Thoracic aorta (tissue), 2 donors: ENCODE measurements at places on chromosomes 4 and X. TPM values are rescaled to one million over a fixed set of nuclear protein-coding genes. Genes with fewer than 3 reads are reported as not detected.

DNA sequence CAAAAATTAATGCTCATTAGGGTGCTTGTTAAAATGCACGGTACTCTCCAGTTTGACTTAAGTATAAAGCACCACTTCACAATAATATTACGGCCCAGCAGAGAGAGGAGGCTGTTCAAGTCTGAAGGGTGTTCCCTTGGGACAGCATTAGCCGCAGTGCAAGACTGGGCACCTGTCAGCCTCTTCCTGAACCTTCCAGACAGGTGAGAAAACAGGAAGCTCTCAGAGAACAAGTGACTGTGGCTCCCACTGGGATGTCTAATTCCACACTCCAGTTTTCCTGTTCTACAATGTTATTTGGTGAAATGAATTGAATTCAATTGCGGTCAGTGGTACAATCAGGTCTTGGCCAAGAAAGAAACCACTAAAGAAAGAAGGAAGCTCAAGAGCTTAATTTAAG, 414.4 kb downstream of the SMARCA1 start:
- H3K27ac ChIP-seq, result no peak overlapping the region
- H3K27me3 ChIP-seq, result no peaks in the 10 kb centered on the region
- no peaks in the 10 kb centered on the region for H3K36me3 ChIP-seq
- H3K4me1 ChIP-seq, result no peaks in the 10 kb centered on the region
- DNase-seq, result no peak

- H3K27ac ChIP-seq, result no peak overlapping the region
- H3K36me3 ChIP-seq, result no peaks in the 10 kb centered on the region
- H3K27me3 ChIP-seq, result no peaks in the 10 kb centered on the region
These were observed 13.9 kb downstream of the OFD1 start for GRCh38 chrX:13748486-13748885.

- H3K36me3 ChIP-seq, result no peaks in the 10 kb centered on the region
- no peak overlapping the region for H3K27ac ChIP-seq
- no peak for DNase-seq
- no peaks in the 10 kb centered on the region for H3K4me1 ChIP-seq
- no peaks in the 10 kb centered on the region for H3K27me3 ChIP-seq
These were observed 1351.2 kb downstream of the STIM2 start for GRCh38 chr4:28211676-28212470.

Gene USP17L12
- total RNA-seq, result not detected
